ENCODE measurements at places on chromosomes 12 and 14. TPM values are rescaled to one million over a fixed set of nuclear protein-coding genes. Genes with fewer than 3 reads are reported as not detected.

The CCNK gene
- 17.4 TPM for total RNA-seq

The DEPDC4 gene
- 1.2 TPM for total RNA-seq

The RPS26 gene
- 35.4 TPM for total RNA-seq

The ANKLE2 gene
- 61.2 TPM for total RNA-seq

DNA sequence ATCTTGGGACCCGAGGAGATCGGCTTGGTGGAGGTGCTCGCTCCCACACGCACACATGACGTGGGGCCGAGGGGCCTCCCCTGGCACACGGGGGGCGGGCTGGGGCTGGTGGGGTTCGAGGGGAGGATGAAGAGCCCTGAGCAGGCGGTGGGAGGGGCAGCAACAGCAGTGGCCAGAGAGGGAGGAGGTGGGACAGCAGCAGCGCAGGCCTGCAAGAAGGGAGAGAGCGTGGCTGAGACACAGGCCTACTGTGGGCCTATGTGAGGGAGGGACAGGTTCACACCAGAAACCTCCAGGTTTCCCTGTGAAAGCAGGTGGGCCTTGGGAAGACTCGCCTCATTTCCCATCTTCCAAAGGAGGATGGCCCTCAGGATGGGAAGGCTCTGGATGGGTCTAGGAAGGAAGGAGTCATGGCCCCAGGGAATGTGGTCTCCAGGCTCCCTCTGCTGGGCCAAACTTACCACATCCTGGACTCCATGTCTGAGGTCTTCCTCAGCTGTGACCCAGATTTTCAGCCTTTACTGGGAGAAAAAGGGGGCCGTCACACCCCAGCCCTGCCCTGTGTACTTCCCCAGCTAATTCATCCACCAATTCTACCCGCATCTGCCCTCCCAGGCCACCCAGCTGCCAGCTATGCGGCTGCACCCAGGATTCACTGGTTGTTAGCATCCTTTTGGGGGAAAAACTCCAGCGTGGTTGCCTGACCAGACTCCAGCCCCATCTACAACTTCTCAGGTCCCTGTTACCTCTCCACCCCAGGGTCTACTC lies 2.8 kb downstream of the PIANP start:
- H3K4me3 ChIP-seq, result no peak overlapping the region
- H3K27ac ChIP-seq, result no peak overlapping the region
- peaks cover 5% of the 10 kb centered on the region for H3K27me3 ChIP-seq
- H3K4me1 ChIP-seq, result no peaks in the 10 kb centered on the region
- no peak for DNase-seq

- no peaks in the 10 kb centered on the region for H3K4me1 ChIP-seq
- no peak for DNase-seq
- H3K27ac ChIP-seq, result no peak overlapping the region
- no peaks in the 10 kb centered on the region for H3K27me3 ChIP-seq
- no peak overlapping the region for H3K4me3 ChIP-seq
- H3K36me3 ChIP-seq, result no peaks in the 10 kb centered on the region
These were observed 34.1 kb upstream of the KLHDC2 start for GRCh38 chr14:49733836-49734235.

- no peak overlapping the region for H3K4me3 ChIP-seq
- no peaks in the 10 kb centered on the region for H3K36me3 ChIP-seq
- H3K27ac ChIP-seq, result no peak overlapping the region
These were observed 88.9 kb downstream of the NUMB start for GRCh38 chr14:73369428-73369827.

DNA sequence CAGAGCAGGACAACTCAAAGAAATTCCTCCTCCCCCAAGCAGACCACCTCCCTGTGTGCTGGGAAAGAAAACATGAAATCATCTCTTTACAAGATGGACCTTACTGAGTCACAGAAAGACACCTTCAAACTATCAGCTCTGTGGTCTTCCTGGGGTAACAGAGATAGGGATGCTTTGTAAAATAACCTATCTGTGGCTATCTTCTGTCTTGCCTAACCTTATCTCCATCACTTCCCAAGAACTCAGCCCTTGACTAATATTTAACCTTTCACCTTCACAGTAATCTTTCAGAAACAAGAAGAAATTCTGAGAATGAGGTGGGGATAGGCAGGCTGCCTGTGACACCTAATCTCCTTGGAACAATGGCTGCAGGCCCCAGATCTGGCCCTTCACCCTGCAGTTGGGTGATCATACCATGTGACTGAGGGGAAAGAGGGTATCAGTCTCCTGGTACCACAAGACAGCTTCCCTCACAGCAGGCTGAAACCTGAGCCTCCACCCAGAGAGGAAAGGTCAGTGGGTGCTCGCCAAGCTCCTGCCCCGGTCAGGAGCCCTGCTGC lies 27.4 kb upstream of the CEBPE start:
- DNase-seq, result no peak
- no peaks in the 10 kb centered on the region for H3K27me3 ChIP-seq
- no peak overlapping the region for H3K4me3 ChIP-seq
- peak overlapping the region; percentile 96 for H3K27ac ChIP-seq

- no peaks in the 10 kb centered on the region for H3K36me3 ChIP-seq
- no peaks in the 10 kb centered on the region for H3K27me3 ChIP-seq
- H3K4me1 ChIP-seq, result no peaks in the 10 kb centered on the region
- no peak overlapping the region for H3K4me3 ChIP-seq
These were observed 943.5 kb downstream of the BCL11B start for GRCh38 chr14:98328496-98328895.

DNA sequence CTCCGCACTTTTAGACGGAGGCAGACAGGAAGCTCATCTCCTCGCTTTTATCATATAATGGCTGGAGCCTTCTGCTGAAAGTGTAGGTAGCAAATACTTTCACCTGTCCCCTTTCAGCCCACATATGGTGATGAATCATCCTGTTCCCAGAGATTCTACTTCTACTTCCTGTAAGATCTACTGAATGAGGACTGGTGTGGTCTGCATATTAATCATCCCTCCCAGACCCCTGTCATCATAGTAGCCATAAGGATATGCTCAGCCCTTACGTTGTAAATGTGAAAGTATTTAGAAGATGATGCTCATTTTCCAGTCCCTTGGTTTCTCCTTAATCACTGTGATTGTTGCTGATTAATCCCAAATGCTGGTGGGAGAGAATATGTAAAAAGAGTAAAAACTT lies 268.2 kb upstream of the GRIP1 start:
- H3K27ac ChIP-seq, result no peak overlapping the region
- no peak for DNase-seq
- H3K36me3 ChIP-seq, result no peaks in the 10 kb centered on the region
- H3K27me3 ChIP-seq, result no peaks in the 10 kb centered on the region
- no peak overlapping the region for H3K4me3 ChIP-seq

DNA sequence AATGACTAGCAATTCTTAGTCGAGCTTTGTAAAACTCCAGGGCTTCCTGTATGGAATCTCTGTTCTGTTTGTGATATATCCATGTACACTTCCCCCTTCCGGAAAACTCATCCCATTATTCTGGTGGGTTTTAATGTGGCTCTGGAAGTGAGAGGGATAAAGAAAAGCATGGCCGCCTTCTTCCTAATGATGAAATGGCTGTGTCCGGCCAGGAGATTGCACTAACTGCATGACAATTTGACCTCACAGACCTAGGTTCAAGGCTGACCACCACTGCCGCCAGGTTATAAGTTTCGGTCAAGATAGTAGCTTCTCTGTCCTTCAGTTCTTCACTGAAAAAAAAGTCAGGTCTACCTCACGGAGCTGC lies 41.0 kb upstream of the NPAS3 start:
- no peaks in the 10 kb centered on the region for H3K36me3 ChIP-seq
- H3K4me3 ChIP-seq, result peak overlapping the region; percentile 43
- no peak for DNase-seq
- no peaks in the 10 kb centered on the region for H3K27me3 ChIP-seq
- no peaks in the 10 kb centered on the region for H3K4me1 ChIP-seq

DNA sequence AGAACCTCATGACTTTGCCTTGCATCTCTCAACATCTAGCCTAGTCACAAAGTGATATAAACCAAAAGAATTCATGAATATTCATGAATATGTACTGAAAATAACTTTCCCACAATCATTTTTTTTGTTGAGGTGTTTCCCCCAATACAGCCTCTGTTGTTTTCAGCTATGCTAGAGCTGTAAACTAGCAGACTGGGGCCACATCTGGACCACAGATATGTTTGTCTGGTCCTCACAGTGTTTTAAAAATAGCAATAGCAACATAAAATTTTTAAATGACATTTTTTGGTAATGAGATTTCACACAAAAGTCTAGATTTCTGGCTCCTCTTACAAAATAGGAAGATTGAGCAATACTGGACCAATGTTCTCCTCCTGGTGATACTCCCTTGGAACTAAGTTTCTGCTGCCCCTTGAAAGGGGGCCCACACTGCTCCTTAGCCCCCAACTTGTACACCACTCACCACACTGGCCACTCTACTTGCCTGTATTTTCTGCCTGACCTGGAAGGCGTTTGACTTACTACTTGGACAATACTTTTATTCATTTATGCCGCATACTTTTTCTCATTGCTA lies 81.2 kb downstream of the BMP4 start:
- H3K27me3 ChIP-seq, result no peaks in the 10 kb centered on the region
- H3K36me3 ChIP-seq, result no peaks in the 10 kb centered on the region
- H3K27ac ChIP-seq, result peak overlapping the region; percentile 14
- no peaks in the 10 kb centered on the region for H3K4me1 ChIP-seq
- no peak overlapping the region for H3K4me3 ChIP-seq

DNA sequence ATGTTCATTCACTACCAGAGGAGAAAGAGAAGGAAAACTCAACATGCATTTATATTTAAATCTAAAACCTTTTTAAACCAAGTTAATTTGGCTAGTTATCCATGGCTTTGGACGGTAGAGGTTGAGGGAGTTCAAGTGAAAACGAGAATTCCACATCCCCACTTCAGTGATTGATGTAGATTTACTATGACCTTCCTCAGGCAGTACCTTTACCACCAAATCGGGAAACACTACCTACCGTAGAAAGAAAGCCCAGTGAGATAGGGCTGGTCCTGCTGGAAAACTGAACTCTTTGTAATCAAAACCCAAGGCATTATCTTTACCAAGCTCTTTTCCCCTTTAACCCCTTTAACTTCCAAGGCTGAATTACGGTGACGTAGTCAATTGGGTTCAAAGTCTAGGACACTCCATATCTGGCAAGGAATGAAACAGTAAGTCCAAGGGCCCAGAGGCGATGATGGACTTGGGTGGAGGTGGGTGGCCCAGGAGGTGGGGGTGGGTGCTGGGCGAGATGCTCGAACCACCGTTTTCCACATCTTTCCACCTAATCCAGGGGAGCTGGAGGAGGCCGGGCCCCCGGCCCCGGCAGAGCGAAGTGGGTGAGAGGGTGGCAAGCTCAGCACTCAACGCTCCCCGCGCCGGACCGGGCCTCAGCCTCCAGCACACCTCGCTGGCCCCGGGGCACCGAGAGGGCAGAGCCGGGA lies 618 bp downstream of the SEC23A start:
- no peaks in the 10 kb centered on the region for H3K27me3 ChIP-seq
- H3K4me1 ChIP-seq, result peaks cover 8% of the 10 kb centered on the region

- no peak overlapping the region for H3K27ac ChIP-seq
- H3K27me3 ChIP-seq, result no peaks in the 10 kb centered on the region
- H3K4me1 ChIP-seq, result no peaks in the 10 kb centered on the region
- DNase-seq, result no peak
- H3K4me3 ChIP-seq, result no peak overlapping the region
- H3K36me3 ChIP-seq, result no peaks in the 10 kb centered on the region
These were observed 77.5 kb downstream of the TGFB3 start for GRCh38 chr14:75904311-75904710.

- no peaks in the 10 kb centered on the region for H3K4me1 ChIP-seq
- H3K4me3 ChIP-seq, result no peak overlapping the region
- H3K27me3 ChIP-seq, result no peaks in the 10 kb centered on the region
- DNase-seq, result no peak
- no peaks in the 10 kb centered on the region for H3K36me3 ChIP-seq
These were observed 12.1 kb downstream of the KRT85 start for GRCh38 chr12:52355176-52355575.

DNA sequence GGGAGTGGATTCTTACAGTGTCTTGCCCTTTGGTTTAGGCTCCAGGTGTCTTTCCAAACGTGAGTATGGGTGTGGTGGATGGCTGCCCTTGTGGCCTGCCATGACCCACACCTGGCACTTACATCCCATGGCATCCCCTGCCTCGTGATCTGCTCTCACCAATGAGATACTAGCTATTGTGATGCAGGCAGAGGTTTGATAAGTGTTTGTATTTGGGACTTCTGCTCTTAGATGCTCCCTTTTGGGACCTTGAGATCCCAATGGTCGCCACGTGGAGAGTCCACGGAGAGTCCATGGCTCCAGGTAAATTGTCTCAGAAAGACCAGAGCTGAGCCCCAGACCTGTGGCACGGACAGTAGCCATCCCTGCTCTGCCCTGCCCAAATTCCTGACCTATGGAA lies 62.5 kb downstream of the MDM2 start:
- no peaks in the 10 kb centered on the region for H3K4me1 ChIP-seq
- no peaks in the 10 kb centered on the region for H3K27me3 ChIP-seq
- H3K27ac ChIP-seq, result no peak overlapping the region
- H3K36me3 ChIP-seq, result no peaks in the 10 kb centered on the region
- no peak overlapping the region for H3K4me3 ChIP-seq
- no peak for DNase-seq

Measured in uterus (tissue), 4 donors.